ENCODE measurements at places on chromosomes 5 and 9.

GRCh38 chr5:168211245-168211644 is 80.2 kb upstream of the WWC1 start:
- DNase-seq, result no peak

DNA sequence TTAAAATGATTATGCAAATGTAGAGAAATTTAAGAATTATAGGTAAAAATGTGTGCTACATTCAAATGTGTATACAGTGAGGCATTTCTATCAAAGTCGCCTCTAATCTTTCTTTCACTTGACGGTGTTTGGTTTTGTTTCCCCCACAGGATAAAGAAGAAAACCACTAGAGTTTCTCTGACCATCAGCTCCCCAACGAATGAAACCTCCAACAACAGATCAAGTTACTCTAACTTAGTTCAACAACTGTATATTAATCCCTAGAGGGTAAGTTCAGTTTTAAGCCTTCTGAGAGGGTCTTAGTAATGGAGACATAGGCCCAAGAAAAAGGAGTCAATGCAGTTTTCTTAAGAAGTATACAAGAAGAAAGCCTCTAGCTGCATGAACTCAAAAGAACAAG is 11.5 kb upstream of the MYOT start:
- DNase-seq, result no peak

DNA sequence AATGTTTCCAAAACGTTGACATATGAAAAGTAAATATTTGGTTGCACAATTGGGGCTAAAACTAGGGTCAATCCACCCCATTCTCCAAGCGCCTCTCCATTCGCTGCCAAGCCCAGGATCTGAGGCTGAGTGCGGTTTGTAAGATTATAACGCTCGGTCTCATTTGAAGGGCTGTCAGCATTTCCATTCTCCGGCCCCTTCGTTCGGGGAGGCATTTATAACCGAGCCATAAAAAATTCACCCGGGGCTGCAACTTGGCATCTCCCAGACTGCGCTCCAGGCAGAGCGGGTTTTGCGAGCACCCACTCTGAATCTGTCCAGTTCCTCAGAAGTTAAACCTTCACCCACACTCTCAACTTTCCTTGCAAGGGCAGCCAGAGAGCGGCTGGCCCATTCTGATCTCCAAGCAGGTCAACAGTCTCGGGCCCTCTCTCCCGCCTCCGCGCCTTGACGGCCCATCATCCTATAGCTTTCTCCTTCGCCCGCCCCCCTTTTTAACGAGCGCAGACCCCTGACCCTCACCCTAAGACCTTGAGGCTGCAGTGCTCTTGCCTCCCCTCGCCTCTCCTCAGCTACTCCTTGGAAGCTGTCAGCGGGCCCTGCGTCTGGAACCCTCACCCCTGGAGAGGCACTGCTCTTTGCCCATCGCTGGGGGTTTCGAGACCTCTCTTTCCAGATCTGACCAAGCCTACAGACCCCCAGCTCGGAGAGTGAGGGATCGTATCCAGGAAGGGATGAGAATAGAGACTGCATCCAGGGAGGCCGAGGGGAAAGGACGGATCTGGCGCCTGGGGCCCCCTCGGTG is 1.1 kb downstream of the SLIT3 start:
- DNase-seq, result no peak

GRCh38 chr9:114264806-114265550 is 57.9 kb upstream of the ORM1 start:
- no peak for DNase-seq

DNA sequence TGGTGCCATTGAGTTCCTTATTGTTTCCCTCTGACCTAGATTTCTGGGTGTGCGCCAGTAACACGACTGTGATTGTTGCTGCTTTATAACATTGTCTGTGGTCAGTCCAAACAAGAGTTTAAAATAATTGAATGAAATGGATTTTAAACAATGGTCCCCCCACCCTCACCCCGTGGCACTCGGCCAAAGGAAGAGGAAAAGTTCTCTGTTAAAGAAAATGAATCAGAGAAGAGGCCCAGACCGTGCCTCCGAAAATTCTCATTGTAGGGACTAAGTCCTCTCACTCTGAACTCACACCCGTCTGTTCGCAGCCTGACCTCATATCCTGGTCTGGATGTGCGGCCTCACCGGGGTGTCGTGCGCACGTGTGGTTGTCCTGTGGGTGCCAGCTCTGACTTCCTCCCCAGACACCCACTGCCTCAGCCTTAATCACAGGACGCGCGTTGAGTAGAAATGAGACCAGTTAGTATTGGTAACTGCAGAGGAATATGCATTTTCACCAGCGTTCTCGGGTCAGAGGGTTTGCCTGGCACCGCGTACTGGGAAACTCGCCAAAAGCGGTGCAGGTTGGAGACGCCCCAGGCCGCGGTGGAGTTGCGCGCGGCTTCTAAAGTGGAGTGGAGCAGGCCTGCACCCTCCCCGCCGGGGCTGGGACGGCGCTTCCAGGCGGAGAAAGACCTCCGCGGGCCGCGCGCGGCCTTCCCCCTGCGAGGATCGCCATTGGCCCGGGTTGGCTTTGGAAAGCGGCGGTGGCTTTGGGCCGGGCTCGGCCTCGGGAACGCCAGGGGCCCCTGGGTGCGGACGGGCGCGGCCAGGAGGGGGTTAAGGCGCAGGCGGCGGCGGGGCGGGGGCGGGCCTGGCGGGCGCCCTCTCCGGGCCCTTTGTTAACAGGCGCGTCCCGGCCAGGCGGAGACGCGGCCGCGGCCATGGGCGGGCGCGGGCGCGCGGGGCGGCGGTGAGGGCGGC is at the start of gene ABL1:
ABL1 (plus strand) TSS at position 884 of the 966 bp plus-strand sequence. CDS start 193 bp downstream, outside the sequence.
- peak; percentile 81 for DNase-seq

GRCh38 chr5:119368238-119368630 is 12.4 kb downstream of the TNFAIP8 start:
- no peak for DNase-seq

DNA sequence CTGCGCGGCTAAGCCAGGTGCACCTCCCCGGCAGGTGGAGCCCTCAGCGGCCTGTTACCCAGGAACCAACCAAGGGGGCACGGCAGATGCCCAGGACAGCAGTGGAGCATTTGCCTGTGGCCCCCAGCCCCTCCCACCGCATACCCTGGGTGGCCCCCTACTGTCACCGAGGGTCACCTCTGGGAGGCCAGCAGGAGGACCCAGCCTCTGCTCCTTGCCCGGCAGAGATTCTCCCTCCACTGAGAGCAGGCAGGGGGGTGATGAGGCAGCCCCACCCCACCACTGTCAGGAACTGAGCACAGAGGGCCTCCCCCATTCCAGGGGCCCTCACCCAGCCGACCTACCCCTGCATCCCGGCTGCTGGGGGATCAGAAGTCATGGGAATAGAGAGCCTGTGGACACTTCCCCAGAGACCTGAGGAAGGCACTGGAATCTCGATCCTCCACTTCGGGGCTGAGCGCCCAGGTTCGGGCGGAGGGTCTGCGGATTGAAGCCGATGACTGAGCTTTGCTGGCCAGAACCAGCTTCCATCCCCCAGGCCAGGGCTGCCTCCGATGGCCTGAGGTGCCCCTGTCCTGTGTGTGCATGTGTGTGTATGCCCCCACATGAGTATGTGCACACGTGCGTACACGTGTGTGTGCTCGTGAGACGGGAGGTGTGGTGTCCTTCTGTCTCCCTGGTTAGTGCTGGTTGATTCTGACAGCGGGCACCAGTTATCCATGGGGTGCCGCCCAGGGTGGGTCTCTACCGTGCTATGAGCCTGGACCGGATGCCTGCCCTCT is at the start of gene QRFP:
QRFP (minus strand) TSS at position 580 of the 782 bp plus-strand sequence. CDS start 2,974 bp downstream, outside the sequence.
- no peak for DNase-seq

- DNase-seq, result no peak
Observed at GRCh38 chr9:131986089-131986488, 93.6 kb downstream of the MED27 start.

DNA sequence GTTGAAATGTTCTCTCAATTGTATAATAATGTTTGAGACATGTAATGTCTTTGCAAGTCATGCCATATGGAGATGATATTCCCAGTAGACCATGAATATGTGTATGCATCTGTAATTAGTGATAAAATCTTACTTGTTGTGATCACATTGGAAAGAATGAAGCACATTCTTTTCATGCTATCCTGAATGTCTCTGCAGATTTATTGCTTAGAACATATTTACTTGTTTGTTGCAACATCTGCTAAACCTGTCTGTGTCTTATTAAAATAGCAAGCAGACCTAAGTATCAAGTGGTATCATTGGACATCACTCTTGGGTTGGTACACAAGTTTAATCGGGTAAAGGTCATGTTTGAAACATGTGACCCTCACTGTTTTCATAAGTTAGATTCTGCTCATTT is 265.5 kb upstream of the CD180 start:
- DNase-seq, result no peak

GRCh38 chr9:79765466-79765865 is 193.7 kb downstream of the TLE4 start:
- no peak for DNase-seq

DNA sequence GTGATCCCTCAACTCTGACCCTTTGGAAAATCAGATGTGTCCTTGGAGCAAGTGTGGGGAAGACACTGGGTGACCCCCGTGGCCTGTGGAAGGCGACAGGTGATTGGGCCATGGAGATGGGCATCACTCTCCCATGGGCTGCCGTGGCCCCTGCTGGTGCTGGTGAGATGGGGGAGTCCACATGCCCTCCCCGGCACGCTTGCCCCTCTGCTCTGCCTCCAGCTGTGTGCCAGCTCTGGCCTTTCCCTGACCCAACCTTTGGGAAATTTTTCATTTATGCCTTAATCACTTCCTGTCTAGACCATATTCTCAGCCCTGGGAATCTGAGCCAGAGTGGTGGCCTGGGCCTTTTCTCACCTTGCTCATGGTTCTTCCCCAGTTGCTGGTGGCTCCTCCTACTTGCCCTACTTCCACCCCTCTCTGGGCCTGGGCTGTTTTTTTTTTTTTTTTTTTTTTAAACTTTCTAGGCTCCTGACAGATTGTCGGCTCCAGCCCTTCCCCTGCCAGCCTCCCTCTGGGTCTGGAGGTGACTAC is 56.6 kb downstream of the RGS3 start:
- no peak for DNase-seq

GRCh38 chr9:108568093-108568492 is 287.7 kb downstream of the ACTL7B start:
- no peak for DNase-seq

- no peak for DNase-seq
Observed at GRCh38 chr9:74173284-74173683, 323.9 kb upstream of the RORB start.

DNA sequence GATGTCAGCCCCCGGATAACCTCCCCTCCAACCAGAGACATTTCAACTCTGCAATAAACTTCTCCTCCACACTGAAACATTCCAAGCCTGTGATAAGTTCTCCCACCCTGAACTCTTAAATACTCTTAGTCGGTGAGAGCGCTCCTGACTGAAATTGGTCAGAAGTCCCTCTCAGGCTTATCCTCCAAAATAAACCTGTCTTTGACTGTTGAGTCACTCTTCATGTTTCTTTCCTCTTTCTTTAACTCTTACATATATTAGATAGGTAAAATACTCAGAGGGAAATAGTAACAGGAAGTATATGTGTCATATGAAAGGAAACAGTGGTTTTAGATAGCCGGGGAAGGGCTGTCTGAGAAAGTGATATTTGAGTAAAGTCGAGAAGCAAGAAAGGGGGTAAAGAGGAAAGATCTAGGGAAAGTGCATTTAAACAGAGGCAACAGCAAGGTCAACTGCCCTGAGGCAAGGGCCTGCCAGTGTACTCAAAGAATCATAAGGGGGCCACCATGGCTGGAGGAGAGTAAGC is 11.0 kb upstream of the FAM81B start:
- DNase-seq, result no peak

DNA sequence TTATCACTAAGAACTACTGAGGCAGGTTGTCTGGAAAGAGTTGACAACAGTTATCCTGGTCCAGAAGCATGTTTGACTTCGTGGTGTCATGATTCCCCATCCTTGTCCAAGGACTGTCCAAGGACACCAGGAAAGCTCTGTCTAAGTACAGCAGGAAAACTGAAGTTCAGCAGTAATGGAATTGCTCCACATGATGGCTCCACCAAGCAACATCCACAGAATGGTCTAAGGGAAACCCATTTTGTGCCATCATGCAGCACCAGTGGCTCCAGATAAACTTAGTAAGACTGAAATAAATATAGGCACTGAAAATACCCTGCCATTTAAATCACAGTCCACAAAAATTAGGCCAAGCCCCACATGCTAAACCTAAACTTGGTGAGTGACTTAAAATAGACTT is 192.8 kb downstream of the CDH18 start:
- no peak for DNase-seq

DNA sequence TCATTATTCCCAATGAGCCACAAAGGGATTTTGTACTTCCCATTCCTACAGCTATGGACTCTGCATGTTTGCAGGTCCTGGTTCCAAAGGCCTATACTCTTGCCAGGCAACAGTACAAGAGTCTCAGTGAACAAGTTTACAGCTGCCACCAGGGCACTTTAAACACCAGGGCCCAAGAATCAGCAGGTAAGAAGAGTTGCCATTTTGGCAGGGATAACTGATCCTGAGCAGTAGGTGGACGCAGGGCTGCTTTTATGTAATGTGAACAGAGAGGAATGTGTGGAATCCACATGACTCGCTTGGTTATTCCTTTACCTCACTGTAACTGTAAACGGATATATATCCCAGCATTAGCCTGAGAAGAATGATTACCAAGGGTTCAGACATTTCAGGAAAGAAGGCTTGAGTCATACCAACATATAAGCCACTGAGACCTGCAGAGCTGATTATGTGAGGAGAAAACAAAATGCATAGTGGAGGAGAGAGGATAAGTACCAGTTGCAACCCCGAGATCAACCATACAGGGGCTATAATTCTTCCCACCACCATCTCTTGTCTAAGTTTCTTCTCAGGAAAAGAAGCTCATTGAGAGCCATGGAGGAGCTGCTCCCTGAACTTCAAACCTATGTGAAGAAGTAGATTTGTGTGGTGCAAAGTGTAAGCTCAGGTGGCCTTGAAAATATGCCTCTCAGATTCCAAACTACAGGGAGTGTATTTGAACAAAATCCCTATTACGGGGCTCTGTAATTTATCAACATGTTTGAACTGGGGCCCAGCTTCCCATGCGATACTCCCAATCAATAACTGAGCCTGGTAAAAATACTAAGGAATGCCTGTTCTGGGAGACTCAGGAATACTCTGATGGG is 24.6 kb downstream of the RAPGEF6 start:
- peak; percentile 20 for DNase-seq

- DNase-seq, result no peak
Observed at GRCh38 chr9:70933321-70933720, 188.1 kb downstream of the TRPM3 start.

DNA sequence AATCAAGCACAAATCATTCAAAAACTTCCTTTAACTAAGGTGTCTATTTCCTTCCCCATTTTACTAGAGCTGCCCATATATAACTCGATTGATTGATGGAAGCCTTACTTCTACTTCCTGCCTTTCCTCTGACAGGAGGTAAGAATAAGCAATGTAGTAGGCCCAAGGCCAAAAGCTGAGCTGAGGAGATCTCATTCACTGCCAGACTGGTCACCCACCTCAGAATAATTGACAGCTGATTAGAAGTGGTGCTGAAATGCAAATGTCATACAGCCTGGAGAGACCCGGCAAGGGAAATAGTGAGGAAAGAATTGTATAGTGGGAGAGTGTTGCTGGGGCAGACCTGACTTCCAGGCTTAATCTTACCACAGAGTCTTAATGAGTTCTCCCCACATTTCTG is 239.9 kb downstream of the SAXO1 start:
- no peak for DNase-seq
